ENCODE measurements at places on chromosomes 11 and 22. TPM values are rescaled to one million over a fixed set of nuclear protein-coding genes. Genes with fewer than 3 reads are reported as not detected.
A peak's percentile ranks its signal among the peaks of the same experiment; 100 is the strongest.

GRCh38 chr11:32302826-32303225 lies 132.5 kb downstream of the WT1 start:
- no peaks in the 10 kb centered on the region for H3K27me3 ChIP-seq
- no peaks in the 10 kb centered on the region for H3K4me1 ChIP-seq
- H3K27ac ChIP-seq: no peak overlapping the region
- DNase-seq: no peak
- no peaks in the 10 kb centered on the region for H3K36me3 ChIP-seq

The SYTL2 gene
- polyA plus RNA-seq: 14.3 TPM

The TMEM258 gene
- 211 TPM for polyA plus RNA-seq

GRCh38 chr11:123558536-123559315 lies 95.7 kb downstream of the SCN3B start:
- H3K36me3 ChIP-seq: no peaks in the 10 kb centered on the region
- DNase-seq: no peak
- H3K27ac ChIP-seq: no peak overlapping the region
- H3K4me3 ChIP-seq: no peak overlapping the region
- H3K4me1 ChIP-seq: peaks cover 15% of the 10 kb centered on the region

- H3K4me3 ChIP-seq: no peak overlapping the region
- peaks cover 3% of the 10 kb centered on the region for H3K27me3 ChIP-seq
- no peaks in the 10 kb centered on the region for H3K36me3 ChIP-seq
Observed at GRCh38 chr11:134733646-134734045, 321.6 kb upstream of the B3GAT1 start.

- H3K4me3 ChIP-seq: no peak overlapping the region
- DNase-seq: no peak
- no peaks in the 10 kb centered on the region for H3K36me3 ChIP-seq
Observed at GRCh38 chr11:79285756-79286155, 155.1 kb downstream of the TENM4 start.

The BCL2L13 gene
- polyA plus RNA-seq: 16.1 TPM

The DPP3 gene
- polyA plus RNA-seq: 41.6 TPM

The ARHGAP42 gene
- 15.4 TPM for polyA plus RNA-seq

DNA sequence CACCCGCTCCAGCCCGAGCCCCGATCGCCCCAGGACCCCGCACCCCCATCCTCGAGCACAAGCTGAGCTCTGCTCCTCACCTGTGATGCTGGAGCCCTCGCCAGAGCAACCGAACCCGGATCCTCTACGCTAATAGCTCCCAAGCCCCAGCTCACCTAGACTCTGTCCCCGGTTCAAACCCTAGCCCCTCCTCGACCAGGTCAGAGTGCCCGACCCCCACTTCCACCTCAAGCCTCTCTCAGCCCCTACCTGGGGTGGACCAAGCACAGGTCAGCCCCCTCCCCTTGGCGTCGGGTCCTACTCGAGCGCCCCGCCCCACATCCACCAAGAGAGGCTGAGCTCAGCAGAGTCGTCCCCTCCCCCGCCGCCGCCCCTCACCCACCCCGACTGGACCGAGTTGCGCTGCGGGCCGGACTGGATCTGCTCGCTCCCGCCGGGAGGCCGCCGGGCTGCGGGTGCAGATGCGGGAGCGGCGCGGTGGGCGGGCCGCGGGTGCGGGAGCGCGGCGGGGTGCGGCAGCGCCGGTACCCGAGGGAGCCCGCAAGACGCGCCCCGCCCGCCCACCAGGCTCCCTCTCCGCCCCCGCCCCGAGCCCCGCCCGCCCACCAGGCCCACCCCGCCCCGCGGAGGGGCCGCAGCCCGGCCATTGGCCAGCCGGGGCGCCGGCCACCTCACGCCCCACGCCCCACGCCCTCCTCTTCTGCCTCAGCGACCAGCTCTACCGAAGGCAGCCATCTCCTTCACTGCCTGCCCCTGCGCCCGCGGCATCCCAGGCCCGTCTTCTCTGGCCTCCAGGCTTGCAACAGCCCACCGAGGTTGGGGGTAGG lies 577 bp upstream of the DKK3 start:
- no peaks in the 10 kb centered on the region for H3K36me3 ChIP-seq
- no peak overlapping the region for H3K27ac ChIP-seq
- peak; percentile 30 for DNase-seq
- no peaks in the 10 kb centered on the region for H3K4me1 ChIP-seq

- no peaks in the 10 kb centered on the region for H3K27me3 ChIP-seq
- H3K4me3 ChIP-seq: no peak overlapping the region
- H3K36me3 ChIP-seq: no peaks in the 10 kb centered on the region
Observed at GRCh38 chr11:115780646-115781362, 276.6 kb upstream of the CADM1 start.

The POU2AF3 gene
- 3.4 TPM for polyA plus RNA-seq

- peaks cover 54% of the 10 kb centered on the region for H3K27me3 ChIP-seq
- H3K4me1 ChIP-seq: peaks cover 4% of the 10 kb centered on the region
- no peaks in the 10 kb centered on the region for H3K36me3 ChIP-seq
- DNase-seq: peak; percentile 18
- no peak overlapping the region for H3K4me3 ChIP-seq
- no peak overlapping the region for H3K27ac ChIP-seq
Observed at GRCh38 chr22:19765477-19766239, 5.1 kb downstream of the TBX1 start.

The SFI1 gene
- 118 TPM for polyA plus RNA-seq

DNA sequence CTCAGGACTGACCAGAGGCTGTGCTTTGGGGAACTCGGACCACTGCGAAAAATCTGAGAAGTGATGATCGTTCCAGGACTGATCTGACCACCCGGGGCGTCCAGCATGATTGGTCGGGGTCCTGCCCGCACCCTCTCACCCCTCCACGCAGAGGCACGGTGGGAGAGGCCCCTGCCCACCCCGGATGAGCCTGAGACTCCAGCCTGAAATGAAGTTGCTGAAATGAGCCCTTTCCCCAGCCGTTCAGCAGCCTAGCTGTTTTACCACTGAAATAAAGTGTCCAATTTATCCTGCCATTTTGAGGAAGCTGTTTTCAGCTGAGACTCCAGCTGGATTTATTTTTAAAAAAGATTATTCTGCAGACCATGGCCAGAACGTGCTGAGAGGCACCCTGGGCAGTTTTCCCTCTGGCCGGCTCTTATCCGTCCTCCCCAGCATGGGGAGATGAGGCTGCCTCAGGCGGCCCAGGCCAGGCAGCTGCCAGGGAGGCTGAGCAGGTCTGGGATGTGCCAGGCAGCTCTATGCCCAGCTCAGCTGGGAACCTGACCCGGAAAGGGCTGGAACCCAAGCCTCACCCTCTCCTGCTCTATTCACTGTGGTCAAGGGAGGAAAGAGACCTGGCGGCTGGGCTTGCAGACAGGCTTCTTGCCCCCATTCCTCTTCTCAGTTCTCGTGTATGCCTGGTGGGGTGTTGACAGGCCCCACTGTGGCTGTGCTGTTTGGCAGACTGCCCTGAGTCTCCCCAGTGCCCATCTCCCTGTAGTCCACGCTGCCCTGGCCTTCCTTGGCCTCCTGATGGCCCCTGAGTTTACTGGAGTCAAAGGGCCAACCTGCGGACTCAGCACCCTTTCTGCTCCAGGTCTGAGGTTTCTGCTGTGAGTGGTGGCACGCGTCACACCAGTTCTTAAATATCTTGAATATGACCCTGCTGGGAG lies 161.0 kb upstream of the B3GAT1 start:
- H3K4me3 ChIP-seq: no peak overlapping the region
- DNase-seq: no peak
- no peak overlapping the region for H3K27ac ChIP-seq

GRCh38 chr11:91664521-91664920 lies 560.1 kb upstream of the FAT3 start:
- no peak overlapping the region for H3K27ac ChIP-seq
- DNase-seq: no peak
- no peaks in the 10 kb centered on the region for H3K27me3 ChIP-seq
- no peak overlapping the region for H3K4me3 ChIP-seq
- H3K4me1 ChIP-seq: no peaks in the 10 kb centered on the region

DNA sequence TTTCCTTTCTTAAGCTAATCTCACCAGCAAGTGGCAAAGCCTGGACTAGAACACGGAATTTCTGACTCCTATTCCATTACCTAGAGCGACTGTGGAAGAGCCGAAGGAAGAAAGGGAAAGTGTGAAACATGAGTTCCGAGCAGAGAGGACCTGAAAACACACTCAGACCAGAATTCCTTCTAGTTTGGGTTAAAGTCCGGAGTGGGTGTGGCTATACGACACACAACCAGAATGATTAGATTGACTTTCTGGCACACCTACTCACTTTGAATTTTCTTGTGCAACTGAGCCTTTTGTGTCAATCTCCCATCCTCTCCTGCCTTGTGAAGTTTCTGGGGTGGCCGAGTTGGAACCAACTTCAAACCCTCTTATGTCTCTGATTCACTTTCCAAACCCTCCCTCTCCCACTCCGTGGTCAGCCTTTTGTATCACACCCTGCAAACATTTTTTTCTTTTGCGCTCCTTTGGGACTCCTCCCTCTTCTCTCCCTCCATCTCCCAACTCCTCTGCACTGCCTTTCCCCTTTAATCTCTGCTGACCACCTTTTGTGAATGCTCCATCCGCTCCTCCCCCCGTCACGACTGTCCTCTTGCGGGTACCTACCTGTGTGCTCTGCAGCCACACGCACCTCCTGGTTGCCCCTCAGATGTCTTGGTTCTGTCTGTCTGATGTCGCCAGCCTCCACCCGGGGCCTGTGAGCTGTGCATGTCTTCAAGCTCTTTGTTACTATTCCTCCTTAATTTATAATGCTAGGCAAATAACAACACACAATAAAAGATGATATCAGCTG lies 86.3 kb upstream of the BLID start:
- H3K4me3 ChIP-seq: no peak overlapping the region
- H3K4me1 ChIP-seq: no peaks in the 10 kb centered on the region
- no peak overlapping the region for H3K27ac ChIP-seq
- peak; percentile 69 for DNase-seq

DNA sequence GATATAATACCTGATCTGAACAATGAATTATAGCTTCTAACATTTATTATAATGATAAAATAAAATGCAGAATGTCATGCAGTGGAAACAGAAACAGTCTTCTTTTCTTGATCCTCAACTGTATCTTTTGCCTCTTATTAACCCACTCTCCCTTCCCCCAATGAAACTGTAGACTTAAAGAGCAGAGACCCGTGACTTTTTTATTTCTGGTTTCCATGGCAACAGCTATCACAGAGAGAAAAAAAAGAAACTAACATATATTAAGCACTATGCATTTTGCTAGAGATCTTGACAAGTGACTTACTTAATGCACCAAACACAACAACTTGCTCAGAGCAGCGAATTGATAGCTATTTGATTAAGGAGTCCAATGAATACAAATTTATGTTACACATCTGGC lies 69.3 kb downstream of the RAB38 start:
- H3K27ac ChIP-seq: no peak overlapping the region
- H3K4me3 ChIP-seq: no peak overlapping the region
- H3K4me1 ChIP-seq: peaks cover 7% of the 10 kb centered on the region
- H3K36me3 ChIP-seq: peaks cover 5% of the 10 kb centered on the region
- no peaks in the 10 kb centered on the region for H3K27me3 ChIP-seq
- no peak for DNase-seq

DNA sequence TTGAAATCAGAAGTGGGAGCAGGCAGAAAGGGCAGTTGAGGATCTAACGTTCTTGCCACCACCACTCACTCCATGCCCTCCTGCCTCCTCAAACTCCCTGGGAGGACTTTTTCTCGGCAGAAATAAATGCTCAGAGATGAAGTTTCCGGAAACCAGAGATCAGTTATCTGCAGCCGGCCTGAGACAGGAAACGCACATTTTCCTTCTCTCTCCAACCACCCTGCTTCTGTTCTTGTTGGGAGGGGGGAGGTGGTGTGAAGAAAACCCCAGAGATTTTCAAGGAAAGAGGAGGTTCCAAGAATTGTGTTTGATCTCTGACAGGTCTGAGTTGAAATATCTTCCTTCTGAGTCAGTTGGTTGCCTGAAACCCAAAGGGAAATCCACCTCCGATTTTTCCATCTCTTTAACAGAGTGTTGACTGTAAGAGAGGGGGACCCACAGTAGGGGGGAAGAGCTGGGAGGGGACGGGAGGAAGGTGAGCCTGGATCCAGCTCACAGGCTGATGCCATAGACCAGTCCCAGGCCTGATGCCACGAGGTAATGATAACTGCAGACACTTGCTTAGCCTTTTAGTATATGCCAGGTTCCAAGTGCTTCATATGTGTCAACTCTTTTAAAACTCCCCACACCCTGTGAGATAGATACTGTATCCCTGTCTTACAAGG lies 100.8 kb downstream of the TRAF6 start:
- H3K4me3 ChIP-seq: no peak overlapping the region
- H3K4me1 ChIP-seq: no peaks in the 10 kb centered on the region
- DNase-seq: no peak
- H3K27me3 ChIP-seq: no peaks in the 10 kb centered on the region

DNA sequence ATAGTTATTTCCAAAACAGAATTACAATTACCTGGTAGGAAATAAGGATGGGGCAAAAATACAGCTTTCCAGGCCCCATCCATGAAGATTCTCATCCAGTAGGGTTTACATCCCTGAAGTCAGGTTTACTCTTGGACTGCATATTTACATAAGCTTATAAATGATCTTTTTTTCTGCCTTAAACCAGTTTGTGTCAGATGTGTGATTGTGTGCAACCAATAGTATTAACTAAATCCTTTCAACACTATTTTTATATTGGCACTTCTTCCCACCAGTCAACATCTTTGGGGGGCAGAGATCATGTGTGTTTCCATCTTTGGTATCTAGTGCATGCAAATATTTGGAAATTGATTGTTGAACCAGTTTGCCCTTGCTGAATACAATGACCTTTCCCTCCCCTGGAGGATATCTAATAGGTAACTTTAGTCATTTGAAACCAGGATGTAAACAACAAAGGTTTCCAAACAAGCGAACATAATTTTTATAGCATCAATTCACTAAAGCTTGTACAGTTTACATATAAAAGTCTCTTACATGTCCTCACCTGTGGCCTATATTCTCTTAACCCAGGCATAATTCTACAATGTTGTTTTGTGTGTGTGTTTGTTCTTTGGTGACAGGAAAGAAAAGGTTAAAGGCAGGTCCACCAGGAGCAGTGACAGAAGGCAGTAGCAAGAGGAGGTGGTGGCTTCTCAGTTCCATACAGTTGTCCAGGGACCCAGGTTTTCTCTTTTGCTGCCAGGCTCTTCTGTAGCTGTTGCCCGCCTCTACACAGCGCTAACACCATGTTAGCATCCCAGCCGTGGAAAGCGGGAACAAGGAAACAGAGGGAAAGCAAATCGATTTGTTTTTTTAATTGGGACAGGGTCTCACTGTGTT lies 1.7 kb upstream of the ME3 start:
- H3K4me3 ChIP-seq: no peak overlapping the region
- no peaks in the 10 kb centered on the region for H3K27me3 ChIP-seq
- H3K36me3 ChIP-seq: no peaks in the 10 kb centered on the region
- no peak for DNase-seq

Measured in small intestine (tissue), 16 donors.